ENCODE measurements at places on chromosomes 13 and 19.

DNA sequence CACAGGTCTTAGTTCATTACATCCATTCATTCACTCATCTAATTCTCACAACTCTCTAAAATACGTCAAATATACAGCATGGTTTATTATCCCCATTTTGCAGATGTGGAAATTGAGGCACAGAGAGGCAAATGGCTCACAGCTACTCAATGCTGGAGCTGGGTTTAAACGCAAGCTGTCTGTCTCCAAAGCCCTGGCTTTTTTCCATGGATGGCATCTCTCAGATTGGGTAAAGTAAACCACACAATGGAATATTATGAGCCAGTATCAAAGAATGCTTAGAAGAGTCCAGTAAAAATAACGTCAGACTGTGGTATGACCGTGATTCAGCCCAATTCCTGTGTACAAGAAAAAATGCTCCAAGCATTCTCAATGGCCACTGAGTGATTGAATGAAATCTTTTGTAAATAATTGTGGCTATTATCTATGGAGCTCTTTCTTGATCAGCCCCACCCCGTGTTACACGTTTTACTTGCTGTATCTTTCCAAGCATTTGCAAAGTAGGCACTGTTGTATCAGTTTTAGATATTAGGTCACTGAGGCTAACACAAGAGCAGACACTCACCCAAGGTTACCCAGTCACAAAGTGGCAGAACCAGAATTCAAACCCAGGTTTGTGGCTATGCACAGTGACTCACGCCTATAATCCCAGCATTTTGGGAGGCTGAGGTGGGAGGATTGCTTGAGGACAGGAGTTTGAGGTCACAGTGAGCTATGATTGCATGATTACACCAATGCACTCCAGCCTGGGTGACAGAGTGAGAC lies 5.5 kb upstream of the ACP7 start:
- no peak for DNase-seq

GRCh38 chr13:29892151-29892550 lies 41.7 kb upstream of the UBL3 start:
- no peak for DNase-seq

DNA sequence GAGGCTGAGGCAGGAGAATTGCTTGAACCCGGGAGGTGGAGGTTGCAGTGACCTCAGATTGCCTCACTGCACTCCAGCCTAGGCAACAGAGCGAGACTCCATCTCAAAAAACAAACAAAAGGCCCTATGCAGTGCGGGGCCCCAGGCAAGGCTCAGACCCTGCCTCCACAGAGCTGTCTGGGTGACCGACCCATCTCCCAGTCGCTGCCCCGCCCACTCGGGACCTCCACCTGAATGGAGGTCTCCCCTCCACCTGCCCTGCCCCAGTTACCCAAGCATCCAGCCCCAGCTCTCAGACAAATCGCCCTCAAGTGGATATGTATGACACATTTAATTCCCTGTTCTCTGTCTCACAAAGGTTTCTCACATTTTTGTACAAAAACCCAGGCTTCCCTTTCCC lies 2.2 kb upstream of the GARIN5B start:
- no peak for DNase-seq

GRCh38 chr13:59461411-59461810 lies 702.3 kb downstream of the DIAPH3 start:
- no peak for DNase-seq

GRCh38 chr19:40519352-40520322 lies 52.8 kb downstream of the SPTBN4 start:
- DNase-seq: no peak

- DNase-seq: no peak
These were observed 650.1 kb downstream of the FGF9 start for GRCh38 chr13:22320991-22321390.

GRCh38 chr19:18144906-18145305 lies 8.1 kb upstream of the PIK3R2 start:
- no peak for DNase-seq

GRCh38 chr19:14118165-14119051 lies 846 bp upstream of the PRKACA start:
- peak; percentile 46 for DNase-seq

DNA sequence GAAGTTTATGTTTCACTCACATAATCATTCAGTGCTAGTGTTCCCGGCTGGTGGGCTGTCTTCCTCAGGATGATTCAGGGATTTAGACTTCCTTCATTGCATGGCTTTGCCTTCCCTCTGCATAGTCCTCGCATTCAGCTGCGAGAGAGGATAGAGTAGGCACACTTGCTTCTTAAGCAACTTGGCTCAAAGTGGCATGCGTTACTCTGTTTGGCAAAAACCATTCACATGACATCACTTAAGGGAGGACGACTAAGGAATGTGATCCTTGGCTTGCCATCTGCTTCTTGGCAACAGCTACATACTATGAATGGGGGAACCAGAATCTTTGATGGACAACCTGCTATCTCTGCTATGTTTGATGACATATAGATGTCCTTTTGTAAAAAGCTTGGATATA lies 359.3 kb downstream of the TDRD3 start:
- DNase-seq: no peak

- DNase-seq: no peak
These were observed at the start of gene MAMSTR for GRCh38 chr19:48719263-48720171. Gene MAMSTR (minus strand): TSS chr19:48719725. CDS start chr19:48719031, 694 bp downstream.

GRCh38 chr19:14985133-14985532 lies 5.5 kb upstream of the SLC1A6 start:
- no peak for DNase-seq

- no peak for DNase-seq
These were observed 34.5 kb downstream of the SHISA2 start for GRCh38 chr13:26017196-26017921.

DNA sequence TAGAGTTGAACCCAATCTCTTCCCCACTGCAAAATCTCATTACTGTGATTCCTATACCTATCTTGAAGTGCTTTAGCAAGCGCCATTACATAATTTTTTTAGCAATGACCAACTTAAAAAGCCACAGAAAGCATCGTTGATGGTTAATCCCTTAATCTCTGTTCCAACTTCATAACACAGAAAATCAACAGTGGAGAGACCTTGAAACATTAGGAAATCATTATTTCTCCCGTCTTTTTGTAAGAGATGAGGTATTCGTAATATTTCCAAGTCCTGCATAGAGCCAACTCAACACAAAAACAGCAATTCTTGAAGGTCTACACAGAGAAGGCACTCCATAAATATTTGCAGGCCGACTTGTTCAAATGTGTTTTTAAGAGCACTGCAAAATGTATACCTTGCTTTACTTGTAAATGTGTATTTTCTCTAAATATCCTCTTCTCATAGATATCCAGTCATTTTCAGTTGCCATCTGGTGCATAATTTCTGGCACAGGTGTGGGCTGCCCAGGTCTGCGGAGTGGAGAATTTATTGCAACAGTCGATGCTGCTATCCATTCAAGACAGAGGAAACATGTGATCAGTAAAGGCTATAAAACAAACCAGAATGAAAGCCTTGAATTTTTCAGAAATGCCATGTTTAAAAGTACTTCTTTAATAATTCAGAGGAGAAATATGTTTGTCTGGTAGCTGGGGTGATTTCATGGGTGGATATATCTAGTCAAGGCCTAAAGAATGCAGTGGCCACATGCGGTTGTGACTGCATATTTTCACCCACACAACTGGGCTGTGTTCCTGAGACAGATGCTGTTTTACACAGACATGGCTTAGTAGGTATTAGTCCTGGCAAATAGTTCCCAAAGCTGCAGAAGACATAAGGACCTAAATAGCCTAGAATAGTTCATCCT lies 234.3 kb upstream of the STARD13 start:
- DNase-seq: no peak

DNA sequence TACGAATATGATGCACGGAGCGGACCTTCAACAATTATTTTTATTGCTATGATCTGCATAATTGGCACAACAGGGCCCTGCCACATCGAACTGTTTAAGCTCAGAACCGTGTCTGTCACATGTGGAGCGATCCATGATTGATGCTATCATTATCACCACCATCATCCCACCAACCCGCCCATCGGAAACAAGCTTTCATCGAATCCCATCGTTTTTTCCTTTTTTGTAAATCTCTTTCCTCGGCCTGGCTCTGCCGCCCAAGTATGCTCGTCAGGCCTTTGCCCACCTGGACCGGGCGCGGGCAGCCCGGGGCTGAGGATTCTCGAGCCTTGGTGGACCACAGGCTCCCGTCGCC lies 533 bp upstream of the DCAF15 start:
- no peak for DNase-seq

GRCh38 chr19:46542428-46543230 lies 47.0 kb upstream of the PNMA8B start:
- peak; percentile 85 for DNase-seq

GRCh38 chr13:112874751-112875300 lies 94.2 kb upstream of the MCF2L start:
- no peak for DNase-seq

DNA sequence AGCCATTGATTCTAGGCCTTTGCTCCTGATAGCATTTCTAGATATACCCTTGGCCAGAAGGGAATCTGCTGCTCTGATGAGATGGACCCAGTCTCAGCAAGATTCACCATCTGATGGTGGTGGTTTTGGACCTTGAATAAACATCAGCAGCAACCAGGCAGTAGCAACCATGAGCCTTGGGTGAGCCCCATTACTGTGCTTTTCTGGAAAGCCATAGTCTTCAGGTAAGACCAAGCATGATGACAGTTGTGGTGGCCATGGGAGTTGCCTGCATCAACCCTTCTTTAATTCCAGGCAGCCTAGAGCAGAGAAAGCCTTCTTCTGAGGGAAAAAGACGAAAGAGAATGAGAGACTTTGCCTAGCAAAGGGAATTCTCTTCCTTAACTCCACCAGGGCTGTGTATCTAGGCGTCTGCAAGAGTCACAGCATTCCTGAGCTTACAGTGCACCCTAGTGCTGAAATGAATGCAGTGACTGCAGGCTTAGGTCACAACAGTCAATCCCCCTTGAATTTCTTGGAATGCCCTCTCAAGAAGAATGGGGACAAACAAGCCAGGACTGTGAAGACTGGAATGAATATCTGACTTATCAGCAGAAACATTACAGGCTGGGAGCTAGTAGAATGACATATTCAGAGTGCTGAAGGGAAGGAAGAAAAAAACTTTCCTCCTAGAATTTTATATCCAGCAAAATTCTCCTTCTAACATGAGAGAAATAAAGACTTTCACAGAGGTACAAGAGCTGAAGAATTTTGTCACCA lies 942.4 kb upstream of the PCDH20 start:
- no peak for DNase-seq

DNA sequence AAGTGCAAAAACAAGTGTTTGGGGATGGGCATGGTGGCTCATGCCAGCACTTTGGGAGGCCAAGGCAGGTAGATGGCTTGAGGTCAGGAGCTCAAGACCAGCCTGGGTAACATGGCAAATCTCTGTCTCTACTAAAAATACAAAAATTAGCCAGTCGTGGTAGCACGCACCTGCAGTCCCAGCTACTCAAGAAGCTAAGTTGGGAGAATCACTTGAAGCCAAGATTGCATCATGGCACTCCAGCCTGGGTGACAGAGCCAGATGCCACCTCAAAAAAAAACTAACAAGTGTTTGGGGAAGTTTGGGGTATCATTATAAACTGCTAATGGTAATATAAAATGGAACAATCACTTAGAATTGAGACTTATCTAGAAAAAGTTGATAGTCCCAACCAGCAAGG lies 24.6 kb downstream of the XPO4 start:
- DNase-seq: no peak

GRCh38 chr19:19098084-19098702 lies 34.4 kb downstream of the SLC25A42 start:
- no peak for DNase-seq

- DNase-seq: no peak
These were observed 430.2 kb downstream of the KCTD12 start for GRCh38 chr13:76455960-76456359.

DNA sequence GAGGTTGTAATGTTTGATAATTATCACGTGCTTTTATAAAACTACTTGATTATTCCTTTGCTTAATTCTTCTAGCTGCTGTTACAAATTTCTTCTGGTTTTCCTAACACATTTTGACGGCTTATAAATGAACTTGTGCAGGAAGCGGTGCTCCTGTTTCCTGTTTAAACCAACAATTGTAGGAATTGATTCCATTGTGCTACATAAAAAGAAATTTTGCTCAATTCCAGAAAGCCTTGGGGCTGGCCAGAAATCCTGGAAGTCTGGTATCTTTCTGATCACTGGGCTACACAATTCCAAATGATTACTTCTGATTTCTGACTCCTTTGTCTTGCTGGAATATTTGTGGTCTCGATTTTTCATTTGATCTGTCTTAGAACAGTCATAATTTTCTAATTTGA lies 14.9 kb downstream of the RFC3 start:
- DNase-seq: no peak

DNA sequence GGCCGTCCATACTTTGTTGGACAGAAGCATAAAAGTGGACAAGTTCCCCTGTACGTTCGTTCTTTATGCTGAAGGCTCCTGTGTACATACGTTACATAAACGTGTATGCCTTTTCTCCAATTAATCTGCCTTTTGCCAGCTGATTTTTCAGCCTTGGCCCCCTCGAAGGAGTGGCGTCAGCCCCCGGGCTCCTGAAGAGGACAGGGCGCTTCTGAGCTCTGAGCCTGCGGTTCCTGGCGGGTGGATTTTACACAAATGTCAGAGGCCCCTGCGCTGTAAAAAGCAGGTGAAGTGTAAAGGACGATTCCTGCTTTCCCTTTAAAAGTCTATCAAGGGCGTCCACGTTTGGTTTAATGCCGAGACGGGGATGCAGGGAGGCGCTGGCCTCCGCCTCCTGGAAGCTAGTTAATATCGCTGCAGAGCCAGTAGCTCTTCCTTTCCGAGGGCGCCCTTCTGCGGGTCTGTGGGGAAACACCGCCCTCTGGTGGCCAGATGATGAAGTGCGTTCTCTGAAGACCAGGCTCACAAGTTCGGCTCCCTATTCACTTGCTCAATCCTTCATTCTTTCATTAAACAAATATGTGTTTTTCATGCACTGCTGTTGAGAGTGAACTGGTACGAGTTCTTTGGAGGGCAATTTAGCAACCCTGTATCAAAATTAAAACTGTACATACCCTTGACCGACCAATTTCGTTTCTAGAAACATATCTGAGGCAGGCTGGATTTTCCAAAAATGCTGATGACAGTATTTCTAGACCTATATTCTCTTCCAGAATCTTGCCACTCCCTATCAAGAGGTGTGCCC lies 62.0 kb downstream of the GPR12 start:
- peak; percentile 77 for DNase-seq

DNA sequence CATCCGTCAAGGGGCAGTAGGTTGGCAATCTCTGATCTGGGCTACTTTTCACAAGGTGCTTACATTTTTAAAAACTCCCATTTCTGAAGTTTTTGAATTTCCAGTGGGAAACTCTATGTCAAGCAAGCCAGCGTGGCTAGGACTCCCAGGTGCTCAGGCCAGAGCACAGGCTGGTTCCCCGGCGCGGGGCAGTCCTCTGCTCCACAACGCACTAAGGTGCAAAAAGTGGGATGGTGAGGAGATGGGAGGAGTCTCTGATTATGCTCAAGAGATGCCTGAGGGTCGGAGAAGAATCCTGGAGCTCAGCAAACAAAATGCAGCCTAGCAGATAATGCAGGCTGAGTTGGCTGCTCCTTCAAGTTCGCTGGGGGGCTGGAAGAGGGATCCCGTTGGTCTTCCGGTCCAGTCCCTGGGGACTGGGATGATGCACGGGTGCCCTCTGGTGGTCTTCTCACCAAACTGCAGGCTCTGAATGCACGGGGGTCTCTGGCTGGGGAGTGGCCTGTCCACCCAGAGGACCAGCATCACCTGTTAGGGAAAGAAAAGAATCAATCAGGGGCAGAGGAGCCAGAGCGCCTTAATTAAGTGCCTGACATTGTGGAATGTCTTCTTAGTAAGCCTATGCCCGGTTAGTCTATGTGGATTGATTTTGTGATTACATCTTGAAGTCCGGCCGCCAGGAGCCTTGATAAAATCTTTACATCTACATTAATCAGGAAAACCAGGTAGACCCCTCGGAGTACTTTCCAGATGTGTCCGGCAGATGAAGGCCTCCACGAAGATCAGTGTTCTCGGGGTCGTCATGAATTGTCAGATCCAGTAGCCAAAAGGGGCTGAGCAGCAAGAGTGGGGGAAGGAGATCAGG lies 244.4 kb upstream of the MAB21L1 start:
- DNase-seq: peak; percentile 30

All from activated CD4-positive, alpha-beta T cell treated with anti-CD3 and anti-CD28 coated beads, Interleukin-2, amount 10 ng/mL, durations not matched to agents 7 days and 5 days (primary cell).